ENCODE measurements at places on chromosomes 7 and 10. TPM values are rescaled to one million over a fixed set of nuclear protein-coding genes. Genes with fewer than 3 reads are reported as not detected.

- DNase-seq, result no peak
- H3K27ac ChIP-seq, result no peak overlapping the region
- no peaks in the 10 kb centered on the region for H3K27me3 ChIP-seq
- no peaks in the 10 kb centered on the region for H3K36me3 ChIP-seq
Observed at GRCh38 chr10:88455831-88456230, 127.3 kb downstream of the RNLS start.

DNA sequence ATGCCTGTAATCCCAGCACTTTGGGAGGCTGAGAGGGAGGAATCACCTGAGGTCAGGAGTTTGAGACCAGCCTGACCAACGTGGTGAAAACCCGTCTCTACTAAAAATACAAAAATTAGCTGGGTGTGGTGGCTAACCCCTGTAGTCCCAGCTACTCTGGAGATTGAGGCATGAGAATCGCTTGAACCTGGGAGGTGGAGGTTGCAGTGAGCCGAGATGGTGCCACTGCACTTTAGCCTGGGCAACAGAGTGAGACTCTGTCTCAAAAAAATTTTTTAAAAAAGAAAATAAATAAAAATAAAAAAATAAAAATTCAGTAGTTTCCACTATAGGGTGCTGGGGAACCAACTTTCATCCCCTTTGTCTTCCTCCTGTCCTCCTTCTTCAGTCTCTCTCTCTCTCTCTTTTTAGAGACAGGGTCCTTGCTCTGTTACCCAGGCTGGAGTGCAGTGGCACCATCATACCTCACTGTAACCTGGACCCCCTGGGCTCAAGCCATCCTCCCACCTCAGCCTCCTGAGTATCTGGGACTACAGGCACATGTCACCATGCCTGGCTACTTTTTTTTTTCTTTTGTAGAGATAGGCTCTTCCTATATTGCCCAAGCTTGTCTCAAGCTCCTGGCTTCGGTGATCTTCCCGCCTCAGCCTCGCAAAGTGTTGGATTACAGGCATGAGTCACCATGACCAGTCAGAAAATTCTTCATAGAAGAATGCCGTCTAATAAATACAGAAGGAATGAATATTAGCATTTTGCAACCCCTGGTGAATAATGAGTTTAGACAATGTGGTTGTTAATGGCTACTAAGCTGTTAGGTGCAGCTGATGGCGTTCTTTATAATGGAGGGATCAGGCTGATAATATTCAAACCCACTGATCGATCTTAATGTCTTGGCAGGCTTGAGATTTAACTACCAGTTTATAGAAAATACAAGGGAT, 20.6 kb downstream of the RBM20 start:
- no peak overlapping the region for H3K27ac ChIP-seq
- H3K36me3 ChIP-seq, result no peaks in the 10 kb centered on the region
- no peak for DNase-seq

- peak within 1 kb of the TSS; percentile 66 for H3K4me3 ChIP-seq
- DNase-seq, result peak; percentile 97
- no peaks in the 10 kb centered on the region for H3K36me3 ChIP-seq
- H3K27ac ChIP-seq, result no peak within 1 kb of the TSS
Observed at GRCh38 chr7:155069992-155070751, at the start of gene HTR5A. TSS of gene HTR5A (plus strand) at chr7:155070324. CDS start at chr7:155070900, 576 bp downstream.

DNA sequence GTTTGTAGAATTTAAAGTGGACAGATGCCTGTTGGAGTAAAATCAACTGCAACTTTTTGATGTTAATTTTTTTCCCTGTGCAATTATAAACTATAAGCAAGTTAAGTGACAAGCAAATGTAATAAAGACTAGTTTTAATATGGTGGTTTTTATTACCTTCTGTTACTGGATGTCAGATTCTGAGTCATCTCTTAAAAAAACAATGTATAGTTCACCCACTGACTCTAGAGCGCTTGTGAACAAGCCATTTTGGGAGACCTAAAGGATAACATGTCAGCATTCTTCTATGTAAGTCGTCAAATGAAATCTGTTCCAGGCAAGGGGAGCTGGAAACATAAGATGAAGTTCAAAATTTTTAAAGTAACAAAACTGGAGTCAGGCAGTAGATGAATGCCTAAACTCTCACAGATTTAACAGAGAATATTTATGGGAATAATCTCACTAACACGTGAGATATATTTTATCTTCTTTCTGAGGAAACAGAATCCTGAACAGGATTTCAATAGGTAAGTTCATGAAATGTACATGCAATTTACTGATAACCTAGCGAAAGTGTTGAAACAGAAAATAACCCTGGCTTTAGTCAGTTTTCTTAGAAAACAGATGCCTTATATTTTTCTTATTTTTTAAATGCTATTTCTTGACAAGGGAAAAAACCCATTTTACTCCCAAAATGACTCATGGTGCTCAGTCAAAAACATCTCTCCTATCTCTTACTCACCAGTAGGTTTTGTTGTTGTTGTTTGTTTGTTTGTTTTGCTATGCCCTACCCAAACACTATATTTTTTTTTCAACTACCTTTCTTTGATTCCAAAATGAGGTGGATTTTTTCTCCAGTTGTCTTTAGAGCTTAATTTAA, 91.7 kb downstream of the SLC39A12 start:
- H3K36me3 ChIP-seq, result no peaks in the 10 kb centered on the region
- DNase-seq, result no peak
- no peak overlapping the region for H3K27ac ChIP-seq
- H3K4me1 ChIP-seq, result peaks cover 12% of the 10 kb centered on the region
- H3K4me3 ChIP-seq, result no peak overlapping the region

DNA sequence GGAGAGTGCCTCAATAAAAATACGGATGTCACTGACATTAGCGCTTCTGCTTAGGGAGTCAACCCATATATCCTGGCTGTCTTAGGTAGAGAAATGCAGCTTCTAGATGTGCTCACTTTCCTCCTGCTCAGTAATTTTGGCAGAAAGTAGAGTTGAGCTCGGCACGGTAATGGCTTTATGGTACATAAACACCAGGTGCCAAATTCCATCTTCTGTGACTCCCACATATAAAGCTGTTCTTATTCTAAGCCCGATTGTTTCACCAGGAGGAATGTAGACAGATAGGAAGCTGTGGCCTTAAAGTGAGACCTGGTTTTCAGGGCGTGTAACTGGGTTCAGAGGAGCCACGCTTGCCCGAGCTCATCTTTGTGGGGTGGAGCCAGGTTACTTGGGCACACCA, 143.7 kb downstream of the CREB5 start:
- no peak overlapping the region for H3K4me3 ChIP-seq
- no peaks in the 10 kb centered on the region for H3K27me3 ChIP-seq
- DNase-seq, result no peak
- H3K36me3 ChIP-seq, result no peaks in the 10 kb centered on the region
- H3K4me1 ChIP-seq, result peaks cover 11% of the 10 kb centered on the region

- H3K27ac ChIP-seq, result no peak overlapping the region
- H3K36me3 ChIP-seq, result no peaks in the 10 kb centered on the region
- H3K4me1 ChIP-seq, result peaks cover 14% of the 10 kb centered on the region
- no peaks in the 10 kb centered on the region for H3K27me3 ChIP-seq
- H3K4me3 ChIP-seq, result no peak overlapping the region
Observed at GRCh38 chr10:72306215-72306760, 32.6 kb downstream of the DDIT4 start.

- H3K4me1 ChIP-seq, result no peaks in the 10 kb centered on the region
- no peaks in the 10 kb centered on the region for H3K36me3 ChIP-seq
- H3K27me3 ChIP-seq, result no peaks in the 10 kb centered on the region
- H3K4me3 ChIP-seq, result no peak overlapping the region
Observed at GRCh38 chr10:59718257-59718656, 8.6 kb upstream of the SLC16A9 start.

- no peak overlapping the region for H3K27ac ChIP-seq
- H3K4me3 ChIP-seq, result no peak overlapping the region
- H3K27me3 ChIP-seq, result no peaks in the 10 kb centered on the region
- H3K36me3 ChIP-seq, result no peaks in the 10 kb centered on the region
- no peaks in the 10 kb centered on the region for H3K4me1 ChIP-seq
Observed at GRCh38 chr10:24407928-24408327, 199.0 kb downstream of the KIAA1217 start.

The HTR5A gene
- polyA plus RNA-seq, result not detected

The AKR1C8 gene
- polyA plus RNA-seq, result not detected

DNA sequence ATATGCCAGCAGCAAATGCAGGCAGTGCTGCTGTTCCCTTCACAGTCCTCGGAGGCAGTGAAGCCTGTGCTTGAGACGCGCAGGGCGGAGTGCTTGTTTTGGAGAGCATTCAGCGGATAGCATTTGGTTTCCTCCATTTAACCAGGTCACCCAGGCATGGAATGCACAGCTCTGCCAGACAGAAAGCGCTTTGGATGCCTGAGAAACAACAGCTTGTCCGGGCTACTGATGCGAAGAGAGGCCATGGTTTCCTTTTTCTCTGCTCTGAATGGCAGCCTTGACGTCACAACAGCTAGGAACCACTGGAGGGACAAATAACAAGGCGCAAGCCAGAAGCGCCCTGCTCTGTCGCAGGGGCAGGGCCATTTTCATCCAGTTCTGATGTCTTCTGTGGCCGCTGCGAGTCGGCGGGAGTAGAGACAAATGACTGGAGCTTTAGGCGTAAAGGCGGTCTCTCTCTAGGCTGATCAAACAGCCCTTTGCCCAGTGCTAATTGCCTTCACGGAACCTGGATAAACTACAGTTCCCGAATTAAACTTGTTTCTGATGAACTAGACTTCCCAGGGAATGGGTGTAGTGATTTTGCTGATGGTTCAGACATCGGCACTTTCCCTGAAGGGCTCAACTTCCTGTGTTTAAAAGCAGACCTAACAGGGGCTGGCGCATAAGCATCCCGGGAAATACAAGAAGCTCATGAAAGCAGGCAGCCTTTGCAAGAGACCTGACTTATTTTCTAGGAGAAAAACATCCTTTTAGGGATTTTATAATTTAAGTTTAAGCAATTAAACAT, 187.6 kb upstream of the KLF14 start:
- peak overlapping the region; percentile 64 for H3K27ac ChIP-seq
- no peaks in the 10 kb centered on the region for H3K27me3 ChIP-seq
- DNase-seq, result peak; percentile 58
- no peaks in the 10 kb centered on the region for H3K36me3 ChIP-seq
- H3K4me1 ChIP-seq, result peaks cover 17% of the 10 kb centered on the region

The TMEM213 gene
- polyA plus RNA-seq, result 0.14 TPM

GRCh38 chr10:17805921-17806577, 3.1 kb upstream of the MRC1 start:
- no peak overlapping the region for H3K27ac ChIP-seq
- H3K4me3 ChIP-seq, result no peak overlapping the region
- no peaks in the 10 kb centered on the region for H3K4me1 ChIP-seq

The GIMAP8 gene
- polyA plus RNA-seq, result 0.06 TPM

GRCh38 chr10:6195846-6196245, 6.9 kb upstream of the PFKFB3 start:
- no peak for DNase-seq
- H3K36me3 ChIP-seq, result no peaks in the 10 kb centered on the region
- H3K4me3 ChIP-seq, result no peak overlapping the region
- peaks cover 39% of the 10 kb centered on the region for H3K27me3 ChIP-seq

DNA sequence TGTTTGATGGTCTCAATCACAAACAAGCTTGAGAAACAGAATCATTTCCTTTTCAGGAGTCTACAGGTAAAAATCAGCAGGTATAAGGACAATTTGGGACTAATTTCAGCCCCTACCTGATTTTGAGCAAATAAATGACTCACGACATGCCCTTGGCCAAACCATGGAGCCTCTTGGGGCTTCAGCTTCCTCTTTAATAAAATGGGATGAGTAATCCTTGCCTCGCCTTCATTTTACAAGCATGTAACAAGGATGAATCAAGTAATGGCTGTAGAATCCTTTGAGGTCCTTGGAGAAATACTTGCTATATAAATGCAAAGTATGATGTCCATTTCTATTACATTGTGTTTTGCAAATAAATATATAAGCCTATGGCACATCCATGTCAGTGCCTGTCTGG, 212.8 kb upstream of the PODXL start:
- no peak for DNase-seq
- no peak overlapping the region for H3K27ac ChIP-seq
- H3K4me1 ChIP-seq, result no peaks in the 10 kb centered on the region
- H3K36me3 ChIP-seq, result no peaks in the 10 kb centered on the region
- no peaks in the 10 kb centered on the region for H3K27me3 ChIP-seq
- H3K4me3 ChIP-seq, result no peak overlapping the region

- H3K27ac ChIP-seq, result no peak overlapping the region
- no peak overlapping the region for H3K4me3 ChIP-seq
- no peaks in the 10 kb centered on the region for H3K27me3 ChIP-seq
- no peaks in the 10 kb centered on the region for H3K36me3 ChIP-seq
- DNase-seq, result no peak
Observed at GRCh38 chr10:84549368-84550165, 221.2 kb downstream of the CCSER2 start.

The AS3MT gene
- 7.2 TPM for polyA plus RNA-seq

GRCh38 chr7:92622030-92622429, 31.8 kb upstream of the FAM133B start:
- DNase-seq, result no peak
- H3K4me1 ChIP-seq, result no peaks in the 10 kb centered on the region
- H3K36me3 ChIP-seq, result no peaks in the 10 kb centered on the region

GRCh38 chr10:77120012-77120411, 517.6 kb downstream of the KCNMA1 start:
- no peaks in the 10 kb centered on the region for H3K36me3 ChIP-seq
- DNase-seq, result no peak
- H3K4me3 ChIP-seq, result no peak overlapping the region
- peaks cover 4% of the 10 kb centered on the region for H3K27me3 ChIP-seq
- no peak overlapping the region for H3K27ac ChIP-seq
- H3K4me1 ChIP-seq, result peaks cover 14% of the 10 kb centered on the region

DNA sequence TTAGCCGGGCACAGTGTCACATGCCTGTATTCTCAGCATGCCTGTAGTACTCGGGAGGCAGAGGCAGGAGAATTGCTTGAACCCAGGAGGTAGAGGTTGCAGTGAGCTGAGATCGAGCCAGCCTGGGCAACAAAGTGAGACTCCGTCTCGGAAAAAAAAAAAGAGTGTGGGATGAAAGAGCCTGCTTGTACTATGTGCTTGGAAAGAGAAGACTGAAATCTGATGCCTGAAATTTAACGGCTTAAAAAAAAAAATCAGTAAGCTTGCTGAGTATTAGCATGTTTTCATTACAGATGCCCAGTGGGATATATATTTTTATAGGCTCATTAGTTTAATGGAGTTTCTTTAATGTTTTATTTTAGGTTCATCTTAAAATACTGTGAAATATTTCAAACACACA, 4.2 kb downstream of the NT5C2 start:
- H3K36me3 ChIP-seq, result no peaks in the 10 kb centered on the region
- H3K27ac ChIP-seq, result no peak overlapping the region
- H3K4me1 ChIP-seq, result peaks cover 28% of the 10 kb centered on the region
- H3K27me3 ChIP-seq, result peaks cover 4% of the 10 kb centered on the region

DNA sequence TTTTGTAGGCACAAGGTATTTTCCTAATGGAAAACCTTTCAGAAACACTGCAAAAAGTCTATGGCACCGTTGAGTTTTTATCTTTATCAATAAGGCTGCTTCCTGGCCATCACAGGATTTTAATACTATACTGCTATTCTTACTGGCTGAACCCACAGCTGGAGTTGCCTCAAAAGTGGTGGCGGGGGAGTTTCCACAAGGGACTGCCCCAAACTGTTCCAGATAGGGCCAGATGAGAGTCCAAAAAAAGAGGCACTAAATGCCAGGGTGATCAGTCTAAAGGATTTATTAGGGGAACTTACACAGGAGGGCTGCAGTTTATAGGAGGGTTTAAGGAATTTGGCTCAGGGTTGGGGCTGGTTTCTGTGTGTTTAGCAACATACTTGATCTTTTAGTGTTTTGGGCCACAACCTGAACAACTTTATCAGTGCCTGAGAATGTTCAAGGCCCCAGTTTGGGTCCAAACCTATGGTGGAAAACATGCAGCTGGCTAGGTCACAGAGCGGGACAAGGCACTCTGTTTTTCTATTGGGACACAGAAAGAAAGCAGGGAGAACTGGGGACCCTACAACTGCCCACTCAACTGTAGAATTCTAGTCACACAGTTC, 41.4 kb downstream of the STAM start:
- DNase-seq, result no peak
- no peak overlapping the region for H3K27ac ChIP-seq
- H3K36me3 ChIP-seq, result 0 out of 2 replicates have a peak, but pooled peaks cover 5% of the 10 kb centered on the region
- H3K4me1 ChIP-seq, result no peaks in the 10 kb centered on the region
- no peaks in the 10 kb centered on the region for H3K27me3 ChIP-seq

The CAMK2G gene
- 30.6 TPM for polyA plus RNA-seq

All from GM23338 (cell line).